Activated T-helper 1 cell treated with anti-CD3 and anti-CD28 coated beads, Interleukin-2, amount 50 U/mL, for 16 hours (primary cell): ENCODE measurements at places on chromosomes 4 and X.

- DNase-seq, result no peak
Measured at GRCh38 chrX:100600340-100600739, 15.6 kb downstream of the TNMD start.

DNA sequence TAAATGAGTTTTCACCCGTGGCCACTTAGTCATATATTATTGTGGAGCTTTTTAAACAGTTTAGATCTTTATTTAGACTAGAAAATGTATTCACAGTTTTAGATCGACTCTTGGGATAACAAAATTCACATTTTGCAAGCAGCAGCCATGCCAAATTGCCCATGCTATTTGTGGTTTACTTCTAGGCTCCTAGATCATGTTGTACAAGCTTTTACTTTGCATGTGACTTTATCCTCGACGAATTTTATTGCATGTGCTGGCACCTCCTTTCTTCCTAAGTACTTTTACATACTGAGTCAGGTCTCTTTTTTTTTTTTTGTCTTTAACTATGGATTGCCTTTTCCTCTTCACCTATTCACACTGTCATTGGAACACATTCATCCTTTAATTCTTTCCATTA lies 23.2 kb downstream of the BBS12 start:
- DNase-seq, result no peak

DNA sequence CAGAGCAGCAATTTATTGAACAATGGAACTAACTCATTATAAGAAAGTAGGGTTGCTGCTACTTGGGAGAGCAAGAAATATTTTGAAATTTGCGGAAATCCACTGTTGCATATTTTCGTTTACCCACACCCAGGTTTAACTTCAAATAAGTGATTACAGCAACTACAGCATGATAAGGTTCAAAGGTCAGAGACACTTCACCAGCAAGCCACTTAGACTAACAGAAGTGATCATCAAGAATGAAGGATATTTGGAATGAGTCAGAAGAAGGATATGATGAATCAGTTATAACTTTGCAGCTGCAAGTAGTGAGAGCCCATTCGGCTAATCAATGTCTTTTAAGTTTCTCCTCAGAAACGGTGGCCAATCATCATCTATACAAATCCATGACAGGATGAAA lies 199.3 kb downstream of the TMA16 start:
- DNase-seq, result no peak

DNA sequence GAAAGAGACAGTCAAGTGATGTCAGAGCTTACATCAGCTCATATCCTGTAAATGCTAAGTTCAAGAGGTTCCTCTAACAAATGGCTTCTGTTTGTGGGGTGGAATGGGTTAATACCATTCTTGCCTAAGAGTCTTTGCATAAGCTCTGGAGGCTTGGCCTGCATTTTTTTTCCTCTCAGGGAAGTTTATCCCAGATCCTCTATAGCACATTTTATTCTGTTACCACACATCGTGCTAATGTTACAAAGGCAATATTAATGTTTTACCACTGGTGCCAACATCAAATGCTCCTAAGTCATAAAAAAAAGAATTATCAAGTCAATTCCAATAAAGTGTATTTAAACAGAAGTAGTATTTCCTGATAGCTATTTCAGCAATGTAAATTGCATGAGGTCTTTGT lies 2.9 kb upstream of the ADH6 start:
- DNase-seq, result no peak

- DNase-seq, result no peak
Measured at GRCh38 chr4:184306949-184307348, 89.3 kb upstream of the ENPP6 start.

- no peak for DNase-seq
Measured at GRCh38 chrX:9724711-9725110, 40.9 kb downstream of the GPR143 start.

DNA sequence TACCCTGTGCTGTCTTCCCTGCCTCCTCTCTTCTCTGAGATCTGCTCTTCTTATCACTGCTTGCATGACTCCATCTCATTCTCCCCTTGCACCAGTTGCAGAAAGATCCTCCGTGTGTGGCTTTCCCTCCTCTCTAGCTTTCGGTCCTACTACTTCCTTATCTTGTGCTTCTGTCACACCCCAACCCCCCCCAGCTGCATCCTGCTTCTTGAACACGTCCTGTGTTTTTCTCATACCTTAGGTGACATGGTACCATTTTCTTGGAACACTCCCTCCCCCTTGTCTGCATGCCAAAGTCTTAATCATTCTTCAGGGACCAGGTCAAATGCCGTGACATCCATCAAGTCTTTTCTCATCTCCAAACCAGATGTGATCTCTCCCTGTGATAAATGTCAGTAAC lies 46.4 kb downstream of the FHL1 start:
- DNase-seq, result no peak

DNA sequence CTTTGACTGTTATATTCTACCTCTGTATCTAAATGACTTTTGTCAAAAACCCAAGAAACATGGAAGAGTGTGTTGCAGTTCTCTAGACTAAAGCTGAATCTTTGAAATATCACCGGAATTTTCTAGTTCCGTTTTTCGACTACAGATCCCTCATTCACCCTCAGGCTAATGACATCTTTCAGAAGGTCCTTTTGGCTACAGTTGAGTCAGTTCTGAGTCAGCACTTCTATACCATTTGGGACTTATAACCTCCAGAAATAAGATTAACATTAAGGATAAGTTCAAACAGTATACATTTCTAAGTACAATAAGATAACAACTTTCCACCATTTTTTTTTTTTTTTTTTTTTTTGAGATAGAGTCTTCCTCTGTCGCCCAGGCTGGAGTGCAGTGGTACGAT lies 331.0 kb upstream of the CPXCR1 start:
- DNase-seq, result no peak

DNA sequence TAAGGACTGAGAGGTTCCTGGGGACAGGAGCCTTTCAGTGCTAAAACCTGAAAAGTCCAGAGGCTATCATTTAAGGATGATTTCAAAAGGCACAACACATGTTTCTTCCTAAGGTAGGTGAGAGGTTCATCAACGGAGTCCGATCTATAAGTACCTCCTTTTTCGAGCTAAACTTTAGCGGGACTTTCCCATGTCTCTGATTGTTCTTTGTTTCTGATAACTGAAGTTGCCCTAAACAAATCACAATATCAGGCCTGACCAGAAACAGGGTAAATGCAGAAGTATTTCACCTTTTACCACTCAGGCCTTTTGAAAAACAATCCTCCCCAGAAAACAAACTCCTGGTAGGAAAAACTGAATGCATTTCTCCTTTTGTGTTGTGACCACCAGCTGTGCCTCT lies 17.6 kb downstream of the PIR start:
- DNase-seq, result no peak

DNA sequence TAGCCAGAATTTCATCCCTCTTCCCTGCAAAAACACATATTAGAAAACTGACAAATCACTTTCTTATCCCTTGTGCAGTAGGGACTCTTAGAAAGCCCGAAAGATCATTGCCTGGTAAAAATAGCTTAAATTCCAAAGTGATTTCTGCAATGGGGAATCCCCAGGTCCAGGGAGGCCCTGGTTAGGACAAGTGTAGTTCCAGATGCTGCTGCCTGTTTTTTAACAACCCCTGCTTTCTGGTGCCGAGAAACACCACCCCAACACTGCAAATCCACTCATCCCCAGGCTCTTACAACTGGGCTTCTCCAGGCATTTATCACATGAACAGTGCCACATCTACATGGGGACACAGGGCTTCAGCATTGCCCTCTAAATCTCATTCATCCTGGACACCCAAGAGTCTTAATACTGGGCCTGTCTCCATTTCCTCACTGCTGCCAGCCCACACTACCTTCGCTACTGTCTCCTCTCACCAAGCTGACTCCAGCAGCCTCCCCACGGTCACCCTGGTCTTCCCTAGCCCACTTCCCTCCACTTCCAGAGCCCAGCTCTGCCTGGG lies 112.2 kb upstream of the PSAPL1 start:
- DNase-seq, result no peak
